ENCODE measurements at places on chromosomes 1 and 21. TPM values are rescaled to one million over a fixed set of nuclear protein-coding genes. Genes with fewer than 3 reads are reported as not detected.

The JAM2 gene
- 5.6 TPM for total RNA-seq

The ERICH3 gene
- total RNA-seq = not detected

The PTPRF gene
- total RNA-seq = 13.7 TPM

DNA sequence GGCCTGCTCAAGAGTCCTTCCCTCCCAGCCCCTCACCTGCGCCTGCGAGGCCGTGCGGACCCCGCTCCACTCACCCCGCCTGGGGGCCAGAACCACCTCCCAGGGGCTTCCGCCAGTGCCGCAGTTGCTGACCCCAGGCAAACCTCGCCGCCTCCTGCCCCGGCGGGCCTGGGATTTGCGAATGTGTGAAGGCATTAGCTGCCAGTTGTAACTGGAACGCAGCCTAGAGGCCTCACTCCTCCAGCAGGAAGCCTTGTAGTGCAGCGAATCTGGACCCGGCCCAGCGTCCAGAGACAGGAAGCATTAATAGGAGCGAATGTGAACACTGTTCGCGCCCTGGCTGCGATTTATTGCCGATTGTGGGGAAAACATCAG, 140.9 kb upstream of the ARHGEF16 start:
- DNase-seq = peak; percentile 51

- DNase-seq = no peak
These were observed 62.9 kb downstream of the PACC1 start for GRCh38 chr1:212351588-212352362.

DNA sequence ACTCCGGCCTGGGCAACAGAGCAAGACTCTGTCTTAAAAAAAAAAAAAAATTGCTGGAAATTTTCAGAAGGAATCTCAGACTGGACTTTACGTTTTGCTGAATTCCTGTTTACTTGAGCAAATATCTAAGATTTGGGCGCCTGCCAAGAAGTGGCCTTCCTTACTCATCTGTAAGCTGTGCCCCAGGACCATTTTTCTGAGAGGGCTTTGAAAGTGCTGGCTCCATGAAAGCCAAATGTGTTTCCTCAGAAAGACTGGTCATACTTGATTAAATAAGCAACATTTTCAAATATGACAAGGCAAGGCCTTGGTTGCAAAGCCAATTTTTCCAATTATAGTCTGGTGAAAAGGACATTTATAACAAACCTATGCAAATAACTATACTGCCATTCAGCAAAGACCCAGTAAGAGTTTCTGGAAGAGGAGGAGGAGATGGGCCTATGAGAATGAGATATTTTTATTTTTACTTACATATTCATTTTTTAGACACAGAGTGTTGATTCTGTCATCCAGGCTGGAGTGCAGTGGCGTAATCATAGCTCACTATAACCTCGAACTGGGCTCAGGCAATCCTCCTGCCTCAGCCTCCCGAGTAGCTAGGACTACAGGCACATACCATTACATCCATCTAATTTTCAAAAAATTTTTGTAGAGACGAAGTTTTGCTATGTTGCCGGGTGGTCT, 56.3 kb upstream of the HTR1D start:
- peak; percentile 66 for DNase-seq

DNA sequence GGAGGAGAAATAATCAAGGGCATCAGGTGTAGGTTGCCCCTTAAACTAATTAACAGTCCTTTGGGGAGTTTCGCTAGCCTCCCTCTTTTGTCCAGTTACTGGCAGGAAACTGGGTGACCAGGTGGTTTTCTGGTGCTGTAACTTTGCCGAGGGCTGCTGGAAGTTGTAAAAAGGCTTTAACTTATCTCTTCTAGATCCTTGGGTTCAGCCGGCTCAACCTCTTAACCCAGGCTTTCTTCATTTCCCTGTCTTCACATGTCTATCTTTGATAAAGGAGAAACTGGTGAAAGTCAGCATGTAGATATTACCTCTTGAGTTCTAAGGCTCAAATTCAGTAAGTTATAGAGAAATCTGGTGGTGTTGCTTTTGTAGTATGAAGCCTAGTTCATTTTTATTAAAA, 289.7 kb upstream of the NRIP1 start:
- no peak for DNase-seq

- DNase-seq = no peak
These were observed 90.4 kb downstream of the APP start for GRCh38 chr21:26080211-26080610.

- DNase-seq = no peak
These were observed 244.1 kb upstream of the MAP1LC3C start for GRCh38 chr1:242242983-242243382.

DNA sequence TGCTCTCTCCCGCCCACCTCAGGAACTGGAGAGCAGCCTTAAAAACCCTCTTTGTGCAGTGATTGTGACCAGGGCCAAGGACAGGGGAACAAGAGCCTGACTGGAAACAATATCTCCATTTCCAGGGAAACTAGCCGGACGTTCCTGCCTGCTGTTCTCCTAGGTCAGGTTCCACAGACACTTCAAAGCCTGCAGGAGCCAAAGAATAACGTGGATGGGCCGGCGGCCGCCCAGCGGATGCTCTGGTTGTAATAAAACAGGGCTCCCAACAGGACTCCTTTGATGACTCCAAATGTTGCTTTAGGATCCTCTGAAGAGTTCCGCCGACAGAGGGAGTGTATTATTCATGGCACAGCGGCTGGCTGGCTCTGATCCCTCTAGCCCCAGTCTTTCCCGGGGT, 162.2 kb downstream of the PLXNA2 start:
- DNase-seq = no peak

GRCh38 chr1:156498432-156499193, 2.0 kb downstream of the MEF2D start:
- DNase-seq = peak; percentile 74

DNA sequence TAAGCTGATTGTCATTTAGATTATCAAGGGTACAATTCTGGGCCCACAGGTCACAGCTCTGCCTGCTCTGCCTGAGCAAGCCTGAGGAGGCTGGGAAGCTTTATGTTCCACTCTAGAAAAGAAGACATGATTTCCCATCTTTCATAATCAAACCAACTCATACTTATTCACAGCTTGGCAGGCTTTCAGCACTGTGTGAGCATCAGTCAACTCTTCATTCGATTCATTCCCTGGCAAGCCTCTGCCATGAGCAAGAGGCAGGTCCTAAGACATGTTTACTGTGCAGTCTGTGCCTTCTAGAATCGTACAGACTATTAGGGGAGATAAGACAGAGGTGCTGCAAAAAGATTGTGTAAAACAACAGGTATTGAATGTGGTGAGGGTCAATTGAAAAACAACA, 24.5 kb upstream of the KIRREL1 start:
- DNase-seq = peak; percentile 90

DNA sequence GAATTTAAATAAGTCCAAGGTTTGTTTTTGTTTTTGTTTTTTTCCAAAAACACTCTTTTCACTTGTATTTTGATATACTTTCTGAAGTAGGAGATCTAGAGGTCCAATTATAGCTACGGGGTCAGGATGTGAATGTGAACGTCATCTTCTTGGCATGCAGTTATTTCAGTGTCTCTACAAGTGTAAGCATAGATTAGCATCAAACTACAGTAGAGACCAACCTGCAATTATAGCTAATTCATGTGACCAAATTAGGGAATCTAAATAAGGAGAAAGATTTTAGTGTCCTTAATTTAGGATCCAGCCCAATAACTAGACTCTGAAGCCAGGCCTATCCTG, 107.3 kb upstream of the PALMD start:
- no peak for DNase-seq

DNA sequence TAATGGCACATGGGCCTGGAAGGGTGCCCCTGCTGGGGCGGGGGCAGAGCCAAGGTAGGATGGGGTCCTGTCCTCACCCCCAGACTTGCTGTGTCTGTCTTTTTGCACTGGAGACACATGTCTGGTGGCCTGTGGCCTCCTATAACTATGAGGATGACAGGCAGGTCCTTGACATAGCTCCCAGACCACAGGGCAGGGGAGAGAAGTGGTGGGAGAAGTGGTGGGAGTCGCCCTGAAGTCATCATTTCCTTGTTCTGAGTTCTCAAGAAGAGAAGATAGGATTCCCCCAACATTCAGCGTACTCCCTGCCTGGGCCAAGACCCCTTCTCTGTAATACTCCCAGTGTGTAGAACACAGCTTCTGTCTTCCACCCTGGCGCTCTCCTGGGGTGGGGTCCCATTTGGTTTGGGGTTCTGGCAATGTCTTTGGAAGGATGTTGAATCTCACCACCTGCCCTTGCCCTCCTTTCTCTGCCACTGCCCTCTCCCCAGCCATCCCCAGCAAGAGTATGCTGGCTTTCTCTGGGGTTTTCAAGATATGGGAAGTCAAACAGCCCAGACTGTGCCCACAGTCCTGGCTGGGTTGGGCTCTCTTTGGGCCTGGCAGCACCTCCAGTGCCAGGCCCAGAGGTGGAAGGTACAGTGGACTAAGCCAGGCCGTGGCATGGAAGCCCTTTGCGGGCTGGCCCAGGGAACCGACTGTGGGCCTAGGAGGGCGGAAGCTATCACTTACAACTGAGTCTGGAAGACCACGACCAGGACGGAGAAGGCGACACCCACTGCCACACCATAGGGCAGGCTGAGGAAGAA, 19.4 kb downstream of the SLC26A9 start:
- DNase-seq = no peak

DNA sequence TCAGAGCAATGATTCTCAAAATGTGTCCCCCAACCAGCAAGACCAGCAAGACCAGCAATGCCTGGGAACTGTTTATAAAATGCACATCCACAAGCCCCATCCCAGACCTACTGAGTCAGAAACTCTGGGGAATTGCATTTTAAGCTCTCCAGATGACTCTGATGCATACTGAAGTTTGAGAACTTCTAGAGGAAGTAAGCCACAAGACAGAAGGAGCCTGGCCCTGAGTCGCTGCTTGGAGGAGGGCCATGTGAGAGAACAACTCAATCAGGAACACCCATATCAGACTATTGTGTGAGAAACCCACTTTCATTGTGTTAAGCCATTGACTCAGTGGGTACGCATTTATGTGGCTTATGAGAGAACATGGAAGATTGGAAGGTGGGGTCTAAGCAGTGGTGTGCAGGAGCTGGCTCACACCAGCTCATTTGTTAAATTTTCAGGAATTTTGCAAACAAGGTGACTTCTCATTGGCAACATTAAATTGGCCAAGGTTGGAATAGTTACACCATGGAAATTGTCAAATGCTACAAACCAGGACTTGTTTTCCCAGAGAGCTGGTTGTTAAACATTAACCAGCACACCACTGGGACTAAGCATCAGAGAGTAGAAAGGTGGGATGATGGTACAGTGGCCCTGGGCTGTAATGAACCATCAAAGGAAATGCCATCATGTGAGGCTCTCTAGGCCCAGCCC, 38.9 kb downstream of the ATP1A1 start:
- peak; percentile 75 for DNase-seq

GRCh38 chr1:201884425-201884824, 4.3 kb upstream of the SHISA4 start:
- DNase-seq = no peak

DNA sequence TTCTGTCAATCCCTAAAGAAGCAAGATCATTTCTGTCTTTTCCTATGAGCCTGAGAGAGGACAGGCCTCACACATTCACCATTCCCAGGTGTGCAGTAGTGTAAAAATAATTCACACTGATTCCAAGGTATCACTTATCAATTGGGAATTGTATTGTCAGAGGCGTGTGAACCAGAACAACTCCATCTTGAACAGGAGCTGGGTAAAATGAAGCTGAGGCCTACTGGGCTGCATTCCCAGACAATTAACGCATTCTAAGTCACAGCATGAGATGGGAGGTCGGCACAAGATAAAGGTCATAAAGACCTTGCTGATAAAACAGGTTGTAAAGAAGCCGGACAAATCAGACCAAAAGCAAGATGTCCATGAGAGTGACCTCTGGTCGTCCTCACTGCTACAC, 239.2 kb downstream of the SMYD3 start:
- no peak for DNase-seq

DNA sequence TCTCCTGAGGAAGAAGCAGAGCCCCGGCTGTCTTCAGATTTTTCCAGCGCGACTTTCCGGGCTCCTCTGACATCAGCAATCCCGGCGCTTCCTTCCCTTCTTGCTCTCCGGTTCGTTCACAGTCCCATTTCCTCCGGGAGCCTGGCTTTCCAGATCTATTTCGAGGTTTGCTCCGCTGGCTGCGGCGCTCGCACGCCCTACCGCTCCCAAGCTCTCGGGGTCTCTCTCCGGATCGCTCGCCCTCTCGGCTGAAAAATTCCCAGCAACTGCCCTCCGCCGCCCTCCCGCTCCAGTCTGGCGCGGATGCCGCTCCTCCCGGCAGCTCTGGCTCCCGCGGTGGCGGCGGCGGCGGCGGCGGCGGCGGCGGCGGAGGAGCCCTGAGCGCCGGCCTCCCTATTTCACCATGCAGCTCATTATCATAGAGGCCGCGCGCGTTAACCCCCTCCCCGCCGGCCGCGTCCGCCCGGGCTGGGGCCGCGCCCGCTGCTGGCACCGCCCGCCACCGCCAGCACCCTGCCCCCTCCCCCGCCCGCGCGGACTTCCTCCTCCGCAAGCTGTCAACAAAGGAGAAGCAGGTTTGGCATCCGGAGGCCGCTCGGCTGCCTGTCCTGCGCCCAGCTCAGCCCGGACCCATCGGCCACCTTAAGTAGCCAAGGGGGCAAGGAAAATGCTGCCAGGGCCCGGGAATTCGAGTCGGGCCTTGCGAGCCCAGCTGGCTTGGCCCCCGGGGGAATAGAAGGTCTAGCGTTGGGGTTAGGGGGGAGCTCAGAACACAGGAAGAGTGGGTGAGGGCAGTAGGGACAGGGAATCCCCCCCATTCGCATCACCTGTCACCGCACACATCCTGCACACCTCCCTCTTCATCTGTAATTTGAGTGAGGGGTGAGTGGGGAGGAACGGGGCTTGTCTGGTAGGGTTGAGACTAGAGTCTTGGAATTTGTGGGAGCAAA, at the start of gene PLXNA2:
Gene PLXNA2, minus strand, starts transcription at position 418 of the 950 bp plus-strand sequence. CDS start 26,462 bp downstream, outside the sequence.
- DNase-seq = peak; percentile 75

All from LHCN-M2 (cell line).